A549 treated with Hydrocortisone at 1 μM for 4 hours (cell line): ENCODE measurements at places on chromosomes 7 and 10. TPM values are rescaled to one million over a fixed set of nuclear protein-coding genes. Genes with fewer than 3 reads are reported as not detected.

Gene RBP4
- 5.0 to 10.5 TPM (median 9.5 TPM) in 5 replicates for total RNA-seq

Gene NUTM2A
- total RNA-seq, result 0.06 to 0.28 TPM (median 0.13 TPM) in 5 replicates

Gene ELMO1
- total RNA-seq, result 2.8 to 4.0 TPM (median 3.0 TPM) in 5 replicates

Gene PHKG1
- total RNA-seq, result 0.35 to 0.60 TPM (median 0.48 TPM) in 5 replicates

Gene DDC
- 0.54 to 1.3 TPM (median 0.85 TPM) in 5 replicates for total RNA-seq
